ENCODE measurements at places on chromosomes 1 and 21.

DNA sequence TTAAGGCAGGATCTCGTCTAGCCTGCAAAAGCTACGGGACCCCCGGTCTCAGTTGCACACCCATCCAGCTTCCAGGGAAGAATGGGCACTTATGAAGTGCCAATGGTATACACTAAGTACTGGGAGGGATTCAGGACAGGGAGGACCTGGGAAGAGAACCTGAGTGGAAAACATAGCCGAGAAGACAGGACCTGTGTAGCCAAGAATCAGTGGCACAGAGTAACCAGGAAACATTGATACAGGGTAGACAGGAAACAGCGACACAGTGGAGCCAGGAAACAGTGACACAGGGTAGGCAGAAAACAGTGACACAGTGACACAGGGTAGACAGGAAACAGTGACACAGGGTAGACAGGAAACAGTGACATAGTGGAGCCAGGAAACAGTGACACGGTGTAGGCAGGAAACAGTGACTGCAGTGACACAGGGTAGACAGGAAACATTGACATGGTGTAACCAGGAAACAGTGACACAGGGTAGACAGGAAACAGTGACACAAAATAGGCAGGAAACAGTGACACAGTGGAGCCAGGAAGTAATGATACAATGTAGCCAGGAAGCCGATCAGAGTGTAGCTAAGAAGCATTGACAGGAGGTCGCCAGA lies 138.0 kb upstream of the ARHGEF16 start:
- no peak for DNase-seq

DNA sequence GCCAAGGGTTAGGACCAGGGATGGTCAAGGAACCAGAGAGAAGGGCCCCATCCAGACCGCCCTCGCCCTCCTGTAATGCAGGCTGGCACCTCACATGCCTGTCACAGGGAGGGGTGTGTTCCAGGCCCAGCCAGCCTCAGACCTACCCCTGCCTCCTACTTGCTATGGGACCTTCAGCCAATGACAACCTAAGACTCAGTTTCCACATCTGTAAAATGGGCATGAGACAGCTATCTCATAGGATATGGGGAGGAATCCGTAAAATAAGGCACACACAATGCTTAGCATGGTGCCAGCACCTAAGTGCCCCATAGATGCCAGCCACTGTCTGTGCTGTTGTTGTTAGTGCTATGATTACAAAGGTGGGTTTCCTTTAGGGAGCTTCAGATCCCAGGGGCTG lies 7.9 kb downstream of the KIF17 start:
- DNase-seq, result no peak

GRCh38 chr1:190046231-190046630 lies 431.4 kb downstream of the BRINP3 start:
- no peak for DNase-seq

DNA sequence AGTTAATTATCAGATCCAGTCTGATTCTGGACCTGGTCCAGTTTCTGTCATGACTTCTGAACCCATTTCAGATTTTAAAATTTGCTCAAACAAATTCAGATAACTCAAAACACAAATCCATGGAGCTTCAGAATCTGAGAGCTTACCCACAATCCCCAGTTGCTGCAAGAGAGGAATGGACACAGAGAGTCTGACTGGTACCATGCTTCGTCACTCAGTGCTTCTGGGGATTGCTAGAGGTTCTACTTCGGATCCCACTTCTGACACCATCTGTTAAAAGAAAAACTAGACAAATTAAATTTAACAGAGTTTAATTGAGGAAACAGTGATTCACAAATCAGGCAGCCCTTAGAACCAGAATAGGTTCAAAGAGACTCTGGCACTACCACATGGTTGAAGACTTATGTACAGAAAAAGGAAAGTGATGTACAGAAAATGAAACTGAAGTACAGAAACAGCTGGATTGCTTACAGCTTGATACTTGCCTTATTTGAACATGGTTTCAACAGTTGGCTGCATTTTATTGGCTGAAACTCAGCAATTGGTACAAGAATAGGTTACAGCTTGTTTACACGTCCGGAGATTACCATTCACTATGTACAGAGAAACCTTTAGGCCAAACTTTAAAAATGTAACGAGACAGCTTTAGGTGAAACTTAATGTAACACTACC lies 60.7 kb upstream of the TEKT2 start:
- DNase-seq, result no peak
